ENCODE measurements at places on chromosomes 1 and 21.

- no peak for DNase-seq
Observed at GRCh38 chr21:25331286-25331685, 276.0 kb downstream of the MRPL39 start.

DNA sequence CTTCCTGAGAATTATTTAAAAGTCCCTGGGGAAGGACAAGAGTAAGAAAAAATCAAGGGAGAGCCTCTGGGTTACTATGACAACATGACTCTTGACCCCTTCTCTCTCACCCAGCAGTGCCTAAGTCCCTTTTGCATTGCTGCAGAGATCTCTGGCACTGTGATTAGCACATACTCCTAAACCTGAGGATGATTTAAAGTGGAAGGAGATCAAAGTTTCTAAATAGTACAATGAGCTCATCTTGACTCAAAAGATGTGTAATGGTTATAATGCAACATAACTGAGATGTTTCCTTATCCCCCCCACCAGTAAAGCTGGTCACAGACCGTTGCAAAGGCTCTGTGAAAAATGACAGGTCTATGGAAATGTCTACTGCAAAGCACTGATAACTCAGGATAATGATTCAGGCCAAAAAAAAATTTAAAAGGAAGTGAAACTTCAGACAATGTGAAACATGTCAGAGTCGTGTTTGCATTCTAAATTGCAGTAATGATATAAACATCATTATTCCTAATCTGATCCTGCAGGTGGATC lies 519.2 kb downstream of the KIF26B start:
- no peak for DNase-seq

- no peak for DNase-seq
Observed at GRCh38 chr1:100323419-100324106, 28.7 kb upstream of the CDC14A start.

GRCh38 chr1:32741059-32741412 lies 38.5 kb upstream of the SYNC start:
- no peak for DNase-seq

DNA sequence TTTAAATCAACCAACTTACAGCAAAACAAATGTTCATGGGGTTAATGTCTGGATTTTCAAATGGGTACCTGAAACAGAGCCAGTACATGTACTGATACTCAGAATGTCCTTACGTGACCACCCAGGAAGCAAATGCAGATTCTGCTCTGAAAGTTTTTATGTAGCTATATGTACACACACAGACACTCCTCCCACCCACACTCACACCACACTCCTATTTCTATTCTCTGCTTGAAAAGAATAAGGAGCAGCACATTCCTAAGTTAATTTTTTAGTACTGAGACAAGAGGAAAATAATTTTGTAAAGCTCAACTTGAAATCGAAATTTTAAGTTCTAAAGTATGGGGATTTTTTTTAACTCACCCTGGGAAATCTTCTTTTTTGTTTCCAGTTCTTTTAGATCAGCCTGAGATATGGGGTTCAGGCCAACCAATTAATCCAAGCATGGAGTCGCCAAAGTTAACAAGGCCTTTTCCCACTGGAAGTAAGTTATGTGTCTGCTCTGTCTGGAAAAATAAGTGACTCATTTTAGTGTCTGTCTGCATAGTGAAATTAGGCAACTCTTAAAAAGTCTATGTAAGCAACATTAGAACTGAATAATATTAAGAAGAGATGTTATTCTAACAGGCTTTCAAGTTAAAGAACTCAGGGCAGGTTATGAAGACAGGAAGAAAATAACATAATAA lies 75.5 kb upstream of the DYNLT5 start:
- DNase-seq: no peak

- DNase-seq: no peak
Observed at GRCh38 chr1:111161843-111162487, 21.9 kb downstream of the CEPT1 start.

GRCh38 chr21:45791562-45792418 lies 148.3 kb downstream of the PCBP3 start:
- DNase-seq: no peak

GRCh38 chr1:71294178-71294577 lies 213.3 kb upstream of the ZRANB2 start:
- no peak for DNase-seq

DNA sequence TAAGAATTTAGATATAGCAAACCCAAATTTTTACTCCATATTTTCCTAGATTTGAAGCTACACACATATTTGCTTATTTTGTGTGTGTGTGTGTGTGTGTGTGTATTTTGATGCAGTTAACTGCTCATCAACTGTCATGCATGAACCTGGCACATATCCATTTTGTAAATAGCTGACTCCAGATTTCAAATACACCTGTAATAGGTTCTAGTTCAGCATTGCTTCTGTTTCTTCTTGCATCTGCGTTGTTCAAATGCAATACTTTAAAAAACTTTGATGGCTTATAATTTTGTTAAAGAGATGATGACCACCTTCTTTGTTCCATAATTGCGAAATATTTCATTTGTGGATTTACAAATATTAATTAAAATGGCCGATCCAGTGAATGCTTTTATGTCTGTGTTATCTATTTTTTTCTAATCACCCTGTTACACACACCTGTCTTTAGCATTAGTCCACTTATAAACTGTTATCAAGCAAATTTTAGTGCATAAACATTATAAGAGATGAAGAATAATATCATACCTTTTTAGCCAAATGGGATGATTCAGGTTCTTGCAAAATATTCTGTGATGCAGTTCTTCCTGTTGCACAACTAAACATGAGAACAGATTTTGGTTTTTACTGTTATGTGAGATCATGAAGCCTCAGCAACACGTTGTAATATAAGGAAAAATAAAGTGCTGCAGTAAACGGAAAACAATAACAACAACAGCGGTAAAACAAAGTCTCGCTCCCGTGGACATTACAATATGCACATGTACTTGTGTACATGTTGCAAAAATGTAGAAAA lies 12.7 kb upstream of the S100A11 start:
- no peak for DNase-seq

- DNase-seq: no peak
Observed at GRCh38 chr1:40394491-40395172, 21.1 kb downstream of the SMAP2 start.

DNA sequence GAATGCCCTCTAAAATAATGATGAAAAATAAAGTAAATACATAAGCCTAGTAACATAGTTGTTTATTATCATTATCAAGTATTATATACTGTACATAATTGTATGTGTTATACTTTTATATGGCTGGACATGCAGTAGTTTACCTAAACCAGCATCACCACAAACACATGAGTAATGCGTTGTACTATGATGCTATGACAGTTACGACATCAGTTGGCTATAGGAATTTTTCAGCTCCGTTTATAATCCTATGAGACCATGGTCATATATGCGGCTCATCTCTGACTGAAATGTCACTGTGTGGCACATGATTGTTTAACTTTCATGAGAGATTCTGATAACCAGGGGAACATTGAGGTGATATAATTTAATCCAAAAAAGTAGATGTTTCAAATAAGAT lies 352.1 kb downstream of the ST6GALNAC3 start:
- no peak for DNase-seq

- DNase-seq: no peak
Observed at GRCh38 chr1:90142697-90143096, 147.8 kb downstream of the ZNF326 start.

DNA sequence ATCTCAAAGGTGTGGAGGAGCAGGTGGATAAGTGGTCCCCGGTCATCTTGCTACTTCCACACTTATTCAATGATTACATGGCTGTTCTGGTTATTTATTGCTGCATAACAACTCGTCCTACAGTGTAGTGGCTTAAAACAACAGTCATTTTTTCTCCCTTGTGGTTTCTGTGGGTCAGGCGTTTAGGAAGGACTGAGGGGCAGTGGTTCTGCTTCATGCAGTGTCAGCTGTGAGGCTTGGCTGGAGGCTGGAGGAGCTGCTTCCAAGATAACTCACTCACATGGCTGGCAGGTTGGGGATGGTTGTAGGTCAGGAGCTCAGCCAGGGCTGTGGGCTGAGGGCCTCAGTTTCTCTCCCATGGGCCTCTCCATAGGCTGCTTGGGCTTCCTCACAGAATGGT lies 5.9 kb upstream of the SLC6A17 start:
- DNase-seq: no peak

DNA sequence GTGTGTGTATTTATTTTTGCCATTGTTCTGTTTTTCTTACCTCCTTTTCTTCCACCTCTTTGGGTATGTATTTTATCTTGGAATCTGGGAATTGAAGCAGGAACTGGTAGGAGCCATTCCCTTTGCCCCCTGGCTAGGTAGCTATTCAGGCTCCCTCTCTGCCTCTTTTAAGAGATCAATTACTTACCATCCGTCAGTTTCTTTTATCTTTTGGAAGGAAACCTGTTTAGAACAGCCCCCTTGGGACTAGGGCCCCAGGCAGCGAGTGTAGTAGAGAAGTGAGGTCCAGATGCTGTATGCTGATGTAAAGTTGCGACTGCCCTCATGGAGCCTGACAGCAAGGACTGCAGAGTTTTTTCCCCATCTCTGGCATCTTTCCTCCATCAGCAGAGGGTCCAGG lies 41.6 kb downstream of the KIRREL1 start:
- DNase-seq: no peak

Measured in stimulated activated CD4-positive, alpha-beta T cell treated with anti-CD3 and anti-CD28 coated beads, Interleukin-12 subunit alpha, Interleukin-12 subunit beta, amount 100 ng/mL, for 24 hours (primary cell).